ENCODE measurements at places on chromosomes 13 and 19.

GRCh38 chr19:3149526-3150505 is 14.0 kb downstream of the GNA15 start:
- DNase-seq = no peak

GRCh38 chr13:111939666-111940278 is 127.2 kb upstream of the SOX1 start:
- no peak for DNase-seq

- DNase-seq = peak; percentile 63
These were observed 112.1 kb downstream of the ZIC5 start for GRCh38 chr13:99859178-99860177.

DNA sequence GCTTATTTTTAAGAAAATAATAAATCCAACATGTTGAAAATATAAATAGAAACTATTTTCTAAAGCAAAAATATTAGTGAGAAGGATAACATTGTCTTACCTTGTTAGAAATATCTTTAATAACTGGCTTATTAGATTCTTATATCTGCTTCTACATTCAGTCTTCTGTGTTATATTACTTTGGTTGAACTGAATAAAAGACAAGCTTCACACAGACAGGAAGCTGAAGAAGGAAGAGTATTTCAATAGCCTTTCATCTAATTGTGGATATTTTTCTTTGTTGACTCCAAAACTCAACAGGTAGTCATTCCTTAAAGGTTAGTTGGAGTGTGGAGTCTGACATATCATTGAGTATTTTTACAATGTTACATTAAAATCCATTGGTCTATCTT is 10.9 kb downstream of the SETDB2 start:
- DNase-seq = no peak

DNA sequence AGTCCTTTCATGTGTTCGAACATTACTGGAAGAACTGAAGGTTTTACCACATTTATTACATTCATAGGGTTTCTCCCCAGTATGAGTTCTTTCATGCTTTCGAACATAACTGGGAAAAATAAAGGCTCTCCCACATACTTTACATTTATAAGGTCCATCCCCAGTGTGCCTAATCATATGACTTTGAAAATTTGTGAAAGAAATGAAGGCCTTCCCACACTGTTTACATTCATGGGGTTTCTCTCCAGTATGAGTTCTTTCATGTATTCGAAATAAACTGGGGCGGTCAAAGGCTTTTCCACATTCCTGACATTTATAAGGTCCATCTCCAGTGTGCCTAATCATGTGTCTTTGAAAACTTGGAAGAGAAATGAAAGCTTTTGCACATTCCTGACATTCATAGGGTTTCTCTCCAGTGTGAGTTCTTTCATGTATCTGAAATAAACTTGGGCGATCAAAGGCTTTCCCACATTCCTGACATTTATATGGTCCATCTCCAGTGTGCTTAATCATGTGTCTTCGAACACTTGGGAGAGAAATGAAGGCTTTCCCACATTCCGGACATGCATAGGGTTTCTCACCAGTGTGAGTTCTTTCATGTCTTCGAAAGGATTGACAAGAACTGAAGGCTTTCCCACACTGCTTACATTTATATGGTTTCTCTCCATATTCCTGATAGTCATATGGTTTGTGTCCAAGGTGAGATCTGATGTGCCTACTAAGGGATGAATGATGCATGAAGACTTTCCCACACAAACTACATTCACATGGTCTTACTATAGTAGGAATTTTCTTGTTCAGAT is 24.0 kb downstream of the ZNF564 start:
- DNase-seq = no peak

DNA sequence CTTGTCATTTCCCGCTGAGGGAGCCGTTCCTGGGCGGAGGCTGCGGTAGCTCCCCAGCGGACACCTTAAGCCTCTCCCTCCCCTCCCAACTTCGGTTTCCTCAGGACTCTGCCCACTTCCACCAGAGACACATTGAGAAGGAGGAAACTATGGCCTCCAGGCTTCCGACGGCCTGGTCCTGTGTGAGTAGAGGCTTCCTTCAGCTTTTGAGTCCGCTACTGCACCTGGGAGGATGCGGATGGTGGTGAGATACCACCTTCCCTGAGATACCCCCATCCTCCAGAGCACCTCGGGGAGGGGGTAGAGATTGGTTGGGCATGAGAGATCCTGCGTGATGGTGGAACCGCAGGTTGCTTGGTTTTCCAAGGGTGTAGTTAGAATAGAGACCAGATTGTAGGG is 955 bp downstream of the ZNF274 start:
- DNase-seq = no peak

Data from activated CD4-positive, alpha-beta T cell treated with anti-CD3 and anti-CD28 coated beads, Interleukin-2, amount 50 U/mL, for 16 hours (primary cell).